ENCODE measurements at places on chromosomes 6 and 20.

DNA sequence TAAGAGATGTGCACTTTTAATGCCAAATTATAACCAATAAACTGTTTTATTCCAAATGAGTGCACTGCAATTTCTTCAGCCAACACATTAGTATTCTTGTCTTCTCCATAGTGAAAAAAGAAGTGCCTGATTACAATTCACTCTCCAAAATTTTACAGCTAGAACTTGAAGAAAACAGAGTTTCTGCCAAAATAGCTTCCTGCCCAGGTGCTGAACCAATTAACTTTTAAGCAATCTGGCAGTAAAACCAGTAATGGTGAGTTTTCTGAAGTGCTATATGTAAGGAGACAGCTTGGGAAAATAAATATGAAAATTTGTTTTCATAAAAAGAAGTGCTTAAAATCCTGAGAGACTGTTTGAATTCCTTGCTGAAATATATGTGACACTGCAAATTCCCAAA lies 266.0 kb upstream of the NT5E start:
- no peak for DNase-seq

DNA sequence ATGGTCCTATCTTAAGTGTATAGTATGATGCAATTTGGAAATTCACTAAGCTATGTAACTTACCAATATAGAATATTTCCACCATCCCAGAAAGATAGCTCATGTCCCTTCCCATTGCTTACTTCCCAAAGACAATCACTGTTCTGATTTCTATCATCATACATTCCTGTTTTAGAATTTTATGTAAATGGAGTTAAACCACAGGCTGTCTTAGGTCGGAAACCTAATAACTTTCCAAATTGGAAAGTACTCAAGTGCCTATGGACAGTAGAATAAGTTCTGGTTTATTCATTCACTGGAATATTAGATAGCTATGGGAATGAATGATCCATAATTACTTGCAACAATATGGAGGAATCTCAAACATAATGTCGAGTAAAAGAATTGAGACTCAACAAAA lies 20.1 kb downstream of the ENPP3 start:
- DNase-seq = no peak

DNA sequence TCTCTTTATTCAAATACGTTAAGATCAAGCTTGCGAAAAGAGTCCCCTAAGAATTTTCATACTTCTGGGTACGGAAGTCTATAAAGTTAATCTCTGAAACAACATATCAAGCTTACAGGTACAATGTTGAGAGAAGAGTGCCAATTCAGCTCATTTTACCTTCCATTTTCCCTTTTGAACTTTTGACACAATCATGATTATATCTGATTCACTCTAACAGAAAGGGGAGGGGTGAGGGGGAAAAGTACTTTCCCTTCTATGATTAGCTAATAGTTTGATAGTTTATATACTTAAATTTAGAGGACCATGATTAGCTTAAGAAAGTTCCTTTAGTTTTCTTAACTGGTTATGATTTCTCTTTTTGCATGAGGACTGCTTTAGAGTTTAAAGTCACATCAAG lies 33.5 kb downstream of the SNX3 start:
- DNase-seq = no peak

DNA sequence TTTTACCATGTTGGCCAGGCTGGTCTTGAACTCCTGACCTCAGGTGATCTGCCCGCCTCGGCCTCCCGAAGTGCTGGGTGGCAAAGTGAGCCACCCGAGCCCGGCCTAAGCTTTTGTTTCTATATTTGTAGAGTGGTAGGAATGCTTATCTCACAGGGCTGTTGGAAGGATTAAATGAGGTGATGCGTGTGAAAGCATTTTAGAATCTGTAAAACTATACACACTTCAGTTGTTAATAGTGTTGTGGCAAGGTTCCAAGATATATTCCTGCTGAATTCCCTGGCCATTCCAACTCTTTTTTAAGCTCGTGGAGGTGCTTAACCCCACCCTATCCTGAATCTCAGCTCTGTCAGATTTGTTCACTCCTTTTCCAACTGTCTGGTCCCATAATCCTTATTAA lies 89.9 kb upstream of the AKIRIN2 start:
- no peak for DNase-seq

GRCh38 chr20:11379257-11380011 lies 538.3 kb upstream of the BTBD3 start:
- no peak for DNase-seq

DNA sequence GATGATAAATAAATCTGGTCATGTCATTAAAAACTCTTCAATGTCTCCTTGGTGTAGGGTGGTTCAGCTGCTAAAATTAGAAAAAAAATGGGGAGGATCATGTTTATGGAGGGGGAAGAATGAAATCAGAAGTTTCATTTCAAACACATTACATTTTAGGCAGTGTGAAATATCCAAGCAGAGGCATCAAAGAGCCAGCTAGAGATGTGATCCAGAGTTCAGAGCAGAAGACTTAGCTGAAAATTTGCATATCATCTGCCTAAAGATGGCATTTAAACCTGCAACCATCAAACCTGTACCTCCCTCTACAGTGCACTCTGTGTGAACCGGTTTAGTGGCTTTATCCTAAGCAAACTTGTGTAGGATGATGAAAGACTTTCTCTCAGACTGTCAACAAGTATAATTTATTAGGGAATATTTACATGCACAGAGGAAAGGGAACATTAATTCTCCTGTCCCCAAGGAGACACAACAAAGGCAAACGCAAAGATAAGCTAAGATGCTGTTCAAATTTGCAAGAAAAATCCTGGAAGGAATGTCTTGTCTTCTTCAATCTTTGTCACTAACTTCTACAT lies 84.8 kb upstream of the PLEKHG1 start:
- DNase-seq = no peak

DNA sequence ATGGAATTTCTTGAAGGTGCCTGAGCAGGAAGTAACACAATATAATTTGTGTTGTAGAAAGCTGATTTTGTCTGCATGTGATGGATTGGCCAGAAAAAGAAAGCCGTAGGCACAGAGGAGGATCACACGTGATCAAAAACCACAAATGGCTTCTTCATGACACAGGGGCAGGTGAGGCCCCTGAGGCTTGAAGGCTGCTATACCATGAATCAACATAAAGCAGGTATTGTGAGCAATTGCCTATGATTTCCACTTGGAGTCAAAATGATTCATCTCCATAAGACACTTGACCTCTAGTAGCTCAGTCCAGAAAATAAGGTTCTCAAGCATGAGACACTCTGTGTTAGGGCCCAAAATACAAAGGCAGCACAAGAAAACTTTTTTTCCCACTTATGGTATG lies 42.4 kb upstream of the EYA4 start:
- DNase-seq = no peak
